ENCODE measurements at places on chromosomes 1 and 21.

- DNase-seq: no peak
These were observed 31.4 kb downstream of the TMEM53 start for GRCh38 chr1:44642925-44643324.

DNA sequence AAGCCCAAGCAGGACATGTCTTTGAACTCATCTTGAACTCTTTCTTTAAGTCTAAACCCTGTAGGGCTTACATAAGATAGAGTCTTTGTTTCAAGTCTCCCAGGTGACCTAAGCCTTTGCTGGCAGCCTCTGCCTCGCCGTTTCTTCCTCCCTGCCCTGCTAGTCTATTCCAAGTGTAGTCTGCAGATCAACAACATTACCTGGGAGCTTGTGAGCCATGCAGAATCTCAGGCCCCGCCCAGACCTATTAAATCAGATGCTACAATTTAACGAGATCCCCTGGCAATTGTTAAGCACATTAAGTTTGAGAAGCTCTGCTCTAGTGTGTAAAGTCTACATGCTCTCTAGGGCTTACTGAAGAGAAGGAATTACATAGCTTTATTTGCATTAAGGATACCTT is 271.6 kb downstream of the PBX1 start:
- DNase-seq: no peak

DNA sequence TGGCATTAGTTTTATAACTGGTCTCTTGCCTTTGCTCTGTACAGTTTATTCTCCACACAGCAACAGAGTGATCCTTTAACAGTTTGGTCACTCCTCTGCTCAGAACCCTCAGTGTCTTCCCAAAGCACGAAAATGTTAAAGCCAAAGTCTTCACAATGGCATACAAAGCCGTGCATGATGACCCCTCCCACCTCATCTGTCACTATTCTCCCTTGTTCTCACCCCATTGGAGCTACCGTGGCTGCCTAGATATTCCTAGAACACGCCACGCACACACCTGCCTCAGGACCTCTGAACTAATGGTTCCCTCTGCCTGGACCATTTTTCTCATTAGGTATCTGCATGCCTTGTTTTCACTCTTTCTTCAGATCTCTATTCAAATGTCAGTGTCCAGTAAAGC is 8.6 kb upstream of the SEMA4A start:
- peak; percentile 52 for DNase-seq

GRCh38 chr1:218658269-218658668 is 313.1 kb downstream of the TGFB2 start:
- DNase-seq: no peak

DNA sequence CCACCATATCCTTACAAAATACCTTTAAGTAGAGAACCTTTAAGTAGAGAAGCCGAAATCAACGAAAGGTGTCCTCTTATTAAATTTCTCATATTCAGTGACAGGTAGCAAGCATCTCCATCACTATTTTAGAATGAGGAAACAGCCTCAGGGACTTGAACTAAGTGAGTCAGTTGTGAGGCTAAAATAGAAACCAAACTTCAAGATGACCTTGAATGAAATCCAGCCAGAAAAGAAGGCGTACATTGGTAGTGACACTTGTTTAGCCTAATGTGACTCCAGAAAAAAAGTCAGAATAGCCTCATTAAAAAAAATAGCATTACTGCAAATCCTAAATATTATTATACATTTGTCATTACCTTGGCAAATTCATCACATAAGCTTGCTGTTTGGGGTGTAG is 20.1 kb downstream of the RGS8 start:
- DNase-seq: no peak

DNA sequence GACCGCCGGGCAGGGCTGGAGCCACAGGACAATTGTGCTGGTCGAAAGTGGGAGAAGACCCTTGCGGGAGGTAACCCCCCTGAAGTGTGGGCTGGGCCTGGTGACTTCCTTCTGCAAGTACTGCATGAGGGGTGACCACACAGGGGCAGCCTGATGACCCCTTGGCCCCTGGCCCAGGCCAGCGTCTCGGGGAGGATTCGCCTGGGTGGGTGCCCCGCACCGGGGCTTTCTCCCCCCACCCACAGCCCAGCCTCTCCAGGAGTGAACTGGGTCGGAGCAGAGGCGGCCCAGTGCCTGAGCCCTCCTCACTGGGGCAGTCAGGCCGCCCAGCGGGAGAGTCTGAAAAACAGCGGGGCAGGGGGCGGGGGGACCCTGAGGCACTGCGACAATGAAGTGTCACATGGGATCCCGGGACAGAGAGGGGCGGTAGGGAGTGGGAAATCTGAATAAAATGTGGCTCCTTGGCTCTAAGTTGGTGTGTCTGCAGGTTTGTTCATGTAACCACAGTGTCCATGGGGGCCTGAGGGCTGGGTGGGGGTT is 1.6 kb upstream of the DNMT3L start:
- DNase-seq: no peak

GRCh38 chr1:243354511-243355153 is 98.8 kb downstream of the SDCCAG8 start:
- peak; percentile 14 for DNase-seq

DNA sequence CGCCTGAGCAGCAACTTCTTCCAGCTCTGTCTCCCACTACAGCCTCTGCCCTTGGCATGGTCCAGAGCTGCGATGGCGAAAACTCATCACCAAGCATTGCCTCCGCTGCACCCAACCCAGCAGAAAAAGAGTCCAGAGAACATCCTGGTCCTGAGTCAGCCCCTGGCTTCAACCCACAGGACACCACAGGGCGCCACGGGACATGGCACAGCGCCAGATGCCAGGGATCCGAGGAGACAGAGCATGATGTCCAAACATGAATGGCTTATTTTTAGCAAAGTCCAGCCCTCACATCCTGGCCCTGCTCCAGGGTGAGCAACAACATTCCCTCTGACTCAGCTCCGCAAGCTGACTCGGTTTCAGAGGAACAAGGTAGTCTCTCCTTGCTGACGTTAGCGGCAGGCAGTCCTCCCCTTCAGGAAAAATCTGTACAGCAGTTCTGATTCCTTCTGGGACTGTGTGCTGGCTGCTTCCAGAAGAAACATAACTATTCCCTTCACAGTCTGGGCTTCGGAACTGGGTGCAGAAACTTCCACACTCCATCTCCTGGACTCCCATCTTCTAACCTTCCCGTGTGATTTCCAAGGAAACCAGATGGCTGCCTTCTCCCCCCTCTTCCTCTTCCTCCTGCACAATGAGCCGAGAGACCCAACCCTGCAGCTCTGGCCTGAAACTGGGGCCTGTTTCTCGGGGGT is 131.3 kb downstream of the TOMM20 start:
- no peak for DNase-seq

GRCh38 chr1:183991348-183991747 is 46.2 kb downstream of the COLGALT2 start:
- DNase-seq: no peak

DNA sequence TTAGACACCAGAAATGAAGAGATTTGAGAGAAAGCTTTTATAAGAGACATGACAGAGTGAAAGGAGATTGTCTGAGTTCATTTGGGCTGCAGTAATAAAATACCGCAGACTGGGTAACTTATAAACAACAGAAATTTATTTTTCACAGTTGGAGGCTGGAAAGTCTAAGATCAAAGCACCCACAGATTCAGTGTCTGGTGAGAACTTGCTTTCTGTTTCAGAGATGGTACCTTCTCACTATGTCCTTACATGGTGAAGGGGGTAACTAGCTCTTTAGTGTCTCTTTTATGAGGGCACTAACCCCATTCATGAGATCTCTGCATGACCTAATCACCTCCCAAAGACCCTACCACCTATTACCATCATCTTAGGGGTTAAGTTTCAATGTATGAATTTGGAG is 30.9 kb upstream of the FCRL4 start:
- peak; percentile 40 for DNase-seq

DNA sequence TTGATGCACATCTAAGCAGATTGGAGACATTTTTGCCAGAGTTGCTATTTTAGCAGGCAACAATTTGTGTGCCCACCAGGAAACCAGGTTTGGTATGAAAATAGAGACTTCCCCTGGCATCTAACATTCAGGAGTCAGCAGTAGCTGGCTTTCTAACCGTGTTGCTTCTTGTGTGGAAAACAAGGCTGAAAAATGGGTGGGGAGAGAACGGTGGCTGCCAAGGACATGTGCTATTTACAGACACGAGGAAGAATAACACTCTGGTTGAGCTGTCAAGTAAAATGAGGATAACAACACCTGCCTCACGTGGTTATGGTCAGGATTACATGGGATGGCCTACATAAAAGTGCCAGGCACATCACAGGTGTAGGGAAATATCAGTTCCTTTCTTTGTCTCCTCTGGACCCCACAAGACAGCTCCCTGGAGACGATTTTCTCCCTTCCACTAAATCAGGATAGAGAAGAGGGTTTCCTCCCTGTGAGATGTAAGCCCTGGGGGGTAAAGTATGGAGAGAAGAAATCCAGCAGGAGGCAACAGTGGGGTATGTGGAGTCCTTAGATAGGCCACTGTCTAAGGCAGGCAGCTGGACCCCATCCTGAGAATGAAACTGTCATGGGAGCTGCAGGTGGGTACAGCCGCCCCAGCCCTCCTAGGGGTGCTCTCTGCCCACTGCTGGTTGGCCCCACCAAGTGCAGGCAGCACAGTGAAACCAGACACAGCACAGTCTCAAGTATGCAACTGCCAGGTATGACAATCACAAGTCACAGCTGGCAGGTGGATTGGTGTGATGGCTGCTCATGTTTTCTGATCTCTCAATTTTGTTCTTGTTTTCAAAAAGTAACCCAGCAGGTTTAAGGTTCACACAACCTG is 80.3 kb downstream of the TENT5C start:
- DNase-seq: no peak

DNA sequence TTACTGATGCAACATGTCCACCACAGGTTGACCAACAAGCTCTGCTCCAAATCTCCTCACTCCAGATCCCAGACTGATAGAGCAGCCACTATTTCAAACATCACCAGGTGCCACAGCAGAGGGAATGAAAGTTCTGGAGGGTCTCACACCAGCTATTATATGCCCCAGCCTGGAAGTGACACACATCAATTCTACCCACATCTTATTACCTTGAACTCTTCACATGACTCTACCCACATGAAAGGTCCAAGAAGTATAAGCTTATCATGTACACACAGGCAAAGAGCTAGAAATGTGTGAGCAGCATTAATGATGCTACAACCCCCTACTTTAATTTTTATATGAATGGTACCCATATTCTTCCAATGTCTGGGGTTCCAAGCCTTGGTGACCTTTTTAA is 64.2 kb downstream of the SH3GLB1 start:
- no peak for DNase-seq

DNA sequence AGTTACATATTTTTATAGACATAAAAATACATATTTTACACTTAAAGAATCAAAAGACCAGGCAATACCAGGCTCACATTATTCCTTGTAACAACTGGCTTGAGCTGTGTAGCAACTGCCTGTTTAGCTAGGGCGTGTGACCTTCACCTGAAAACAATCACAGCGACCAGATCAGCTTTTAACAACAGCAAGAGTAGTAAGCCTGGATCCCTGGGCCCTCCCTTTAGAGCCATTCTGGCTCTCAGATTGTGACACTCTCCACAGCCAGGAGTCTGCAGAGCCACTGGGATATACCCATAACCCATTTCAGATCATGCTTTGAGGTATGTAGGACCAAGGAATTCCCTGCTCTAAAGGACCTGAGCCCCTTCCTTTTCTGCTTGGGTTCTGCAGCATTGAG is 29.4 kb upstream of the GNG4 start:
- DNase-seq: no peak

GRCh38 chr1:182143154-182143657 is 81.7 kb upstream of the ZNF648 start:
- peak; percentile 82 for DNase-seq

- DNase-seq: no peak
These were observed 10.7 kb upstream of the MMEL1 start for GRCh38 chr1:2643414-2644077.

GRCh38 chr1:55988963-55989452 is 590.4 kb downstream of the PLPP3 start:
- DNase-seq: no peak

GRCh38 chr1:54517496-54517895 is 30.5 kb upstream of the ACOT11 start:
- DNase-seq: no peak
